ENCODE measurements at places on chromosomes 7 and 10.

GRCh38 chr10:30017556-30017955 lies 41.8 kb downstream of the JCAD start:
- DNase-seq, result no peak

DNA sequence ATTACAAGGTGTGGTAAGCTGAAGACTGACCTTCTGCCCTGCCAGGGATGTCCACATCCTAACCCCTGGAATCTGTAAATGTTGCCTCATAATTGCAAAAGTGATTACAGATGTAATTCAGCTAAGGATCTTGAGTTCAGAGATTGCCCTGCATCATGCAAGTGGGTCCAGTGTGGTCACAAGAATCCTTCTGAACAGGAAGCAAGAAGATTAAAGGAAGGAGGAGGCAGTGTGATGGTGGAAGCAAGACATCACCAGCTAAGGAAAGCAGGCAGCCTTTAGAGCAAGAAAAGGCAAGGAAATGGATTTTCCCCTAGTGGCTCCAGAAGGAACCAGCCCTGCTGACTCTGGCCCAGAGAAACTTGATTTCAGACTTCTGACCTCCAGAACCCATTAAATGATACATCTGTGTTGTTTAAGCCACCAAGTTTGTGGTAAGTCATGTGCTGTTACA lies 78.1 kb downstream of the USP6NL start:
- DNase-seq, result no peak

DNA sequence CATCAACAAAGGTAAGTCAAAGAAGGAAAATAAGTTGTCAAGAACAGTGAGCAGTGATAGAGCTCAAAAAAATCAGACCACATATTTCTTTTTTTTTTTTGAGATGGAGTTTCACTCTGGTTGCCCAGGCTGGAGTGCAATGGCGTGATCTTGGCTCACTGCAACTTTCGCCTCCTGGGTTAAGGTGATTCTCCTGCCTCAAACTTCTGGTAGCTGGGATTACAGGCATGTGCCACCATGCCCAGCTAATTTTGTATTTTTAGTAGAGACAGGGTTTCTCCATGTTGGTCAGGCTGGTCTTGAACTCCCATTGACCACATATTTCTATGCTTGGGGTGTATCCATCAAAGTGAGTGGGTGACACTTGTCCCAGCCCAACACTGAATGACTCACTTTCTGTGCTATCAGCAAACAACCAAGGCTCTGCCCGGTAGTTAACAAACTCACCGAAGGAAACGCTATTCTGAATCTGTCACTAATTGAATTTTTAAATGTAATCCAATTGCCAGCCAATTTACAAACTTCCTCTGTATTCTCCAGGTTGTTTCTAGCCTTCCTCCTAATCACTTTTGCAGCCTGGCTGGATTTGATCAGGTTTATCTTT lies 19.6 kb upstream of the SMNDC1 start:
- no peak for DNase-seq

DNA sequence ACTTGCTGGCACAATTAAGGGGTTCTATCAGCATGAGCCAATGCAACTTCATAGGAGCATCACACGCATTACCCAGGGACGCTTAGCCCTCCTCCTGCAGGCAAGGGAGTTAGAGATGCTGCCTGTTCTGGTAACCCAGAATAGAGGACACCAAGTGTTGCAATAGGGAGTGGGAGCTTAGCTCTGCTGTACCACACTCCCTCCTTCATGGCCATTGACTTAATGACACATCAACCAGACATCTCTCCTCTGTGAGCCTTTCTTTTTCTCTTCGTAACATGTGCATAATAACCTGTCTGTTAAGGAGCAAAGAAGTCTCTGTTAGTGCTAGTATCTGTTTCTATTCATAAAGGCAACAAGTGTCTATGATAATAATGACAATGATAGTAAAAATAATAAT lies 282.4 kb downstream of the SORCS3 start:
- DNase-seq, result no peak

- DNase-seq, result no peak
These were observed 22.3 kb downstream of the CAPZA2 start for GRCh38 chr7:116884691-116885090.

DNA sequence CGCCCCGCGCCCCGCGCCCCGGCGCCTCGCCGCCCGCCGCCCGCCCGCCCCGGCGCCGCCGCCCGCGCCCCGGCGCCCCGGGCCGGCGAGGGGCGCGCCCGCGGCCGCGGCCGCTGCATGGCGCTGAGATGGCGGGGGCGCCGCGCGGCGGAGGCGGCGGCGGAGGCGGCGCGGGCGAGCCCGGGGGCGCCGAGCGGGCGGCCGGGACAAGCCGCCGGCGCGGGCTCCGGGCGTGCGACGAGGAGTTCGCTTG lies 174 bp downstream of the ADCY1 start:
- no peak for DNase-seq

- DNase-seq, result no peak
These were observed 408.4 kb downstream of the ETV1 start for GRCh38 chr7:13581097-13581496.

DNA sequence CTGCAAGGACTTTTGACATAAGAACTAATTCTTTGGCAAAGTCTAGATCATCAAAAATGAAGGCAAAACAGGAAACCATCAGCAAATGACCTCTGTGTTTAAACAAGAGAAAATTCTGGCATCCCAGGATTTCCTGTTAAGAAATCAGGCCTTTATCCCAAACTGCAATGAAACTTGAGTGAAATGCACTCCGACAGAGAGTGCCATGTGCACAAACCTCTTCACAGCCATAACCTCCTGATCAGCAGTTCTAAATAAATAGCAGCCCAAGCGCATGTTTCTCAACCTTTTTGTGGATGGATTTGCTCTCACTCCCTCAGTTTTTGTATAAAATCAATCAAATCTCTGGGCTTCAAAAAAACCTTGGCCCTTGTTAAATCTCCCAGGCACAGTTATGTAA lies 107.7 kb upstream of the EEPD1 start:
- no peak for DNase-seq

GRCh38 chr7:74217455-74218342 lies 7.9 kb downstream of the LAT2 start:
- DNase-seq, result no peak

GRCh38 chr10:31242902-31243301 lies 76.1 kb upstream of the ZEB1 start:
- no peak for DNase-seq

DNA sequence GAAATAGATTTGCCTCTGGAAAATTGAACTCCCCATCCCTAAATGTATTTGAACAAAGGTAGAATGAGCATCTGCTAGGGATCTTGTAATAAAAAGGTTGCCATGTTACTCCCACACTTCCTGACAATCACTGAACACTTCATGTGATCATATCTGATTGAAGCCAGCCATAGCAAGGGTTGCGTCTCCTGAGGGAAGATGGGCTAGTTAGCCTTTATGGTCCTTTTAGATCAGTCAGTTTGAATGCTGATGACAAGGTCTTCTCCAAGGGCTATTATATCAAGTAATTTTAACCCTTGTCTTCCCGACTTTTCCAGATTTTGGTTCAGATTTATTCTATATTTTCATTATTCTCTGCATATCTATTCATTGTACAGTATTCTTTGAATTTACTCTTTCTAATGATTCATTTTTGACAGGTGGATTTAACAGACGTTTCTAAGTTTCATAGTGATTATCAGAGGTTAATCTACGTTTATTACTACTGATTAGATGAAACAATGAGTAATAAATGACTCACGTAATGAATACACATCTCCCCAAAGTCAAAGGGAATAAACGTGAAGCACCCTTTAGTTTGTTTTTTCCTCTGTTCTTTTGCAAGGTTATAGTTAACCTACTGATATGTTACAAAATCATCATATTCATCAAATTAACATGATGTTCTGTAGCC lies 28.1 kb downstream of the CSGALNACT2 start:
- DNase-seq, result no peak

DNA sequence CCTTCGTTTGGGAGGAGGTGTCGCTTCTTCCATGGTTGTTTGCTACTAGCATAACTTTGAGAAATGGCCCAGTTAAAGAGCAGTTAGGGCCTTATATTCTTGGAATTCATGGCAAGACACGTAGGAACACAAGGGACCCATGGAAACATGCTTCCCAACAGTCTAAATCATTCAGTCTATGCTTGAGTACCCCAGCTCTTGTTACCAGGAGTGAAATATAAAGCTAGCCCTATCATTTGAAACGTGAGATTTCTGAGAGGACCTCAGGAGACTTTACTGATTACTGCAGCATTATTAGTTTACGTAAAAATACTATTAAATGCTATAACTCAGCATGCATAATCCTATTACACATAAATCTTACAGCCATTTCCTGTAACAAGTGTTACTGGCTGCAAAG lies 328.6 kb upstream of the CDC14C start:
- DNase-seq, result no peak

- DNase-seq, result no peak
These were observed 70.1 kb downstream of the HACD1 start for GRCh38 chr10:17547060-17547459.

- no peak for DNase-seq
These were observed 286.4 kb downstream of the AHR start for GRCh38 chr7:17584822-17585221.

GRCh38 chr10:44801383-44802327 lies 109.5 kb upstream of the TMEM72 start:
- DNase-seq, result peak; percentile 63

DNA sequence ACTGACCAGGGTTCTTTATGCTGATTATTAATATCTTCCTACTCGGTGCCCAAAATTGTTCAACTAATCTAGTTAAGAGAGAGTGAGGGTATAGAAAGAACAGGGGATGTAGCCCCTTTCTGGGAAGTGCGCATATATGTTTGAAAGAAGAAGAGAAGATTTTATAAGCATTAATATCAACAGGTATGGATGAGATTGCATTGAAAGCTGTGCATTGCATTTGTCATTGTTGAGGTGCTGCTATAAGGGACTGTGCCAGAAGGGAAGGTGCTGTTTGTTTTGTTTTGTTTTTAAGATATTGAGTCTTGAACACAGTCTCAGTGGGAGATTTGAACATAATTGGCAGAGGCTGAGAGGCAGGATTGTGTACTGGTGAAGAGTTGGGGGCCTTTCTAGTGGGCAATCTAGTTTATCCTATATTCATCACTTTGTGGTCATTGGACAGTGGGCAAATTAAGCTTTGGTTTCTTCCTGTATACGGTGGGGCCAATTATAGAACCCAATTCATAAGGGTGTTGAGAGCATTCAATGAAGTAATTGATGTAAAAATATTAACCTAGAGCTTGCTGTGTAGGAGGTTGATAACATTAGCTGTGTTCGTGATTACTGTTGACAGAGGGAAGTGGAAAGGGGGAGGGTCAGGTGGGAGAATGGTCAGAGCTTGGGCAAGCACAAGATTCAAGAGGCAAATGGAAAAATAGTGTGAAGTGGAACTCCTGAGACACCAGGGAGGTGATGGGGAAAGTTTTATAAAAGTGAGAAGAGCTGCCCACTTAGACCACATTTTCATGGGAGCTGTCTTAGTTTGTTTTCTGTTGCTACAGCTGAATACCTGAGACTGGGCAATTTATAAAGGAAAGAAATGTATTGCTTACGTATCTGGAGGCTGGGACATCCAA lies 19.9 kb upstream of the PCGF5 start:
- no peak for DNase-seq

DNA sequence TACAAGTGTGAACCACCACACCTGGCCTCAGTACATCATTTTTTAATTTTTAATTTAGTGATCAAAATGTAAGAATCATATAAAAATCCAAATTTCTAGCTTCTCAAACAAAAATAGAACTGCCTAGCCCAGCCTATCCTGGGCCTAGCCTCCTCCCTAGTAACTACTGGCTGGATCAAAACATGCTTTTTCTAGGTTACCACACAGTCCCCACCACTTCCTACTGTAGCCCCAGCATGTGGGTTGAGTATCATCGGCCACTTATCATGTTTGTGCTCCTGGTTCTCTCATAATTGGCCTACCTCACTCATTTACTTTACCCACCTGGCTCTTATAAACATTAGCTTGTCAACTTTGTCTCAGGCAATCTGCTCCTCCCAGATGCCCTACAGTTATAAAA lies 52.9 kb downstream of the DNAJC12 start:
- DNase-seq, result no peak

DNA sequence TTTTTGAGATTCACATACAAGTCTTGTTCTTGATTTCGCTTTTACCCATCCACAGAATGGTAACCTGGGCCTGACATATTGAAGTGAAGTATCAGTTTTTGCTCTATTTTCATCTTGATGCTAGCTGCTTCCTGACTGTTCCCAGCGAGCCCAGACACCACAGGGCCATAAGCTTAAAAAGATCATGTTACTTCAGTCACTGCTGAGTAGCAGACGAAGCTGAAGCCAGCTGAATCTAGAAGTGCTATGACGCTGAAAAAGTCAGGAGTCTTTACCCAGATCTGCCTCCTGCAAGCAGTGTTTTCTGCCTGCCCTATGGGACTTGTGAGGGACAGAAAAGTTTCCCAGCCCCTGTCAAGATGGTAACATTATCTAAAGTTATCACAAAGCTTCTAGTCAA lies 2.7 kb upstream of the PRXL2A start:
- no peak for DNase-seq

GRCh38 chr7:5681979-5682546 lies 99.4 kb downstream of the RNF216 start:
- no peak for DNase-seq

- DNase-seq, result no peak
These were observed 35.1 kb upstream of the COBL start for GRCh38 chr7:51351661-51352060.

GRCh38 chr10:52755297-52756062 lies 17.1 kb downstream of the MBL2 start:
- no peak for DNase-seq

GRCh38 chr10:116944911-116945310 lies 60.1 kb downstream of the SHTN1 start:
- DNase-seq, result no peak

DNA sequence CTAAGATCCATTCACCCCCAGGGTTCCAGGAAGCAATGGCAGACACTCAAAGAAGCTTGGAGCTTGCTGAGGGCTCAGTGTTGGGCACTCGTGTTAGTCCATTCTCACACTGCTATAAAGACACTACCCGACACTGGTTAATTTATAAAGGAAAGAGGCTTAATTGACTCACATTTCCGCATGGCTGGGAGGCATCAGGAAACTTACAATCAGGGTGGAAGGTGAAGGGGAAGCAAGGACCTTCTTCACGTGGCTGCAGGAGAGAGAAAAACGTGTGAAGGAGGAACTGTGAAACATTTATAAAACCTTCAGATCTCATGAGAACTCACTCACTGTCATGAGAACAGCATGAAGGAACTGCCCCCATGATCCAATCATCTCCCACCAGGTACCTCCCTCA lies 44.7 kb upstream of the SMNDC1 start:
- DNase-seq, result no peak

- no peak for DNase-seq
These were observed 78.1 kb upstream of the GLI3 start for GRCh38 chr7:42315103-42315502.

GRCh38 chr10:71242622-71243009 lies 30.2 kb downstream of the UNC5B start:
- DNase-seq, result no peak

All from COR-L47 (cell line).